ENCODE measurements at places on chromosomes 13 and 19. TPM values are rescaled to one million over a fixed set of nuclear protein-coding genes. Genes with fewer than 3 reads are reported as not detected.
A peak's percentile ranks its signal among the peaks of the same experiment; 100 is the strongest.

ATG4D gene
- total RNA-seq = 65.8 TPM

DHRS12 gene
- total RNA-seq = 7.4 TPM

DNA sequence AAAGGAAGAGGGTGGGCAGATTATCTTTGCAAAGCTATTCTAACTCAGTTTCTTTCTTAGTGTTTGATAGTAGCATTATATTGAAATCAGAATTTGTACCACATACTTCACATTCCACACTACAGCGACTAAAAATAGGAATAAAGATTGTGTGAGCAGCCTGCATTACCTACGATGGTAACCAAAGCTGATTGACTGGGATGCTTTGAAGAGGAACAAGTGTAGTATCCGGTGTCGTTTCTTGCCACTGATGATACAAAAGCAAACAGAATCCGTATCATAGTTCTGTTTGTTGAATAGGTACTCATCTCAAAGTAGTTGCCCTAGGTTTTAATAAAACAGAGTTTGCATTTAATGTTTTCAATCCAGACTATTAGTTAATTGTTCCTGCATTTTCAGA is 51.2 kb downstream of the FLT3 start:
- H3K27ac ChIP-seq = no peak overlapping the region
- peaks cover 4% of the 10 kb centered on the region for H3K27me3 ChIP-seq
- no peak for DNase-seq
- no peaks in the 10 kb centered on the region for H3K36me3 ChIP-seq
- H3K4me1 ChIP-seq = no peaks in the 10 kb centered on the region

WDR88 gene
- not detected for total RNA-seq

PRR22 gene
- 2.3 TPM for total RNA-seq

DNA sequence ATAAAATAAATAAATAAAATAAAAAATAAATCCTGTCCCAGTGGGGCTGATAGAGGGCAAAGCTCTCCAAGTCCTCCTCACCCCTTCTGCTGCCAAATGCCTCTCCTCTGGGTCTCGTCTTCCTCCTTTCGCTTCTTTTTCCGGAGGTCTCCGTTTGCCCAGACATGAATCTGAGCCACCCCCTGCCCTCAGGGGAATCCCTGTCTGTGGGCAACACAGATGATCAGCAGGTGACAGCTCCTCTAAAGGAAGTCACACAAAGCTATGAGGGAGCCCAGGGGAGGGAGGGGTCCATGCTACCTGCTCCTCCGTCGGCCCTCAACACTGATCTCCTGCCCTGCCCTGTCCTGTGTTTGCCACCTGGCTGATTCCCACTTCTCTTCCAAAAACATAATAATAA is 479 bp downstream of the TMEM150B start:
- peaks cover 10% of the 10 kb centered on the region for H3K27me3 ChIP-seq
- no peak for DNase-seq
- no peaks in the 10 kb centered on the region for H3K36me3 ChIP-seq
- H3K27ac ChIP-seq = no peak overlapping the region
- no peaks in the 10 kb centered on the region for H3K4me1 ChIP-seq

REXO1 gene
- total RNA-seq = 20.0 TPM

DNA sequence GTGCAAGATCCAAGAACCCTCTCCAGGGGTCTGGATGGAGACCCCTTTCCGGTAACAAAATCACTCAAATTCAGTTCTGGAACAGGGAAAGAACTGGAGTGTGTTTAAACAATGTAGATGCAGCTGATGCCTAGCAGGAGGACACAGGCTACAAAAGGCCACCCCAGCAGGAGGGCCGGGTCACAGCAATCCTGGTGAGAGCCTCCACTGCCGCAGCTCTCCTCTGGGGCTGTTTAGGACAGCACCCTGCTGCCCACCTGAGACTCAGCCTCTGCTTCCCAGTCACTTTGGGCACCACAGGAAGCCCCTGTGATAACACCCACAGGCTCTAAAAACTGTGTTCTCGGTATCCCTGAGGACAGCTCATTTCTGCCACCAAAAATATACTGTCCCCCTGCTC is 318.7 kb upstream of the NBEA start:
- no peak overlapping the region for H3K27ac ChIP-seq
- H3K27me3 ChIP-seq = no peaks in the 10 kb centered on the region
- no peak for DNase-seq
- no peaks in the 10 kb centered on the region for H3K36me3 ChIP-seq
- no peaks in the 10 kb centered on the region for H3K4me1 ChIP-seq

DNA sequence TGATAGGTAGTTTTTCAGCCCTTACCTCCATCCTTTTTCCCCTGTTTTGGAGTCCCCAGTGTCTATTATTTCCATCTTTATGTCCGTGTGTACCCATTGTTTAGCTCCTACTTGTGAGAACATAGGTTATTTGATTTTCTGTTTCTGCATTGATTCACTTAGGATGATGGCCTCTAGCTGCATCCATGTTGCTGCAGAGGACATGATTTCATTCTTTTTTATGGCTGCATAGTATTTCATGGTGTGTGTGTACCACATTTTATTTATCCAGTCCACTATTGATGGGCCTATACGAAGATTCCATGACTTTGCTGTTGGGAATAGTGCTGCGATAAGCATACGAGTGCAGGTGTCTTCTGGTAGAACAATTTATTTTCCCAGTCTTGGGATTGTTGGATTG is 15.0 kb upstream of the ZNF527 start:
- no peak overlapping the region for H3K4me3 ChIP-seq
- H3K27me3 ChIP-seq = no peaks in the 10 kb centered on the region
- H3K36me3 ChIP-seq = peaks cover 78% of the 10 kb centered on the region
- no peaks in the 10 kb centered on the region for H3K4me1 ChIP-seq
- no peak overlapping the region for H3K27ac ChIP-seq
- no peak for DNase-seq

- H3K4me3 ChIP-seq = no peak overlapping the region
- no peaks in the 10 kb centered on the region for H3K36me3 ChIP-seq
- no peak overlapping the region for H3K27ac ChIP-seq
- DNase-seq = no peak
Observed at GRCh38 chr13:30744056-30744680, 8.8 kb downstream of the ALOX5AP start.

- H3K27me3 ChIP-seq = no peaks in the 10 kb centered on the region
- DNase-seq = no peak
- H3K36me3 ChIP-seq = no peaks in the 10 kb centered on the region
- peak overlapping the region; percentile 31 for H3K27ac ChIP-seq
- H3K4me3 ChIP-seq = no peak overlapping the region
Observed at GRCh38 chr13:109241160-109241559, 545.2 kb downstream of the IRS2 start.

DNA sequence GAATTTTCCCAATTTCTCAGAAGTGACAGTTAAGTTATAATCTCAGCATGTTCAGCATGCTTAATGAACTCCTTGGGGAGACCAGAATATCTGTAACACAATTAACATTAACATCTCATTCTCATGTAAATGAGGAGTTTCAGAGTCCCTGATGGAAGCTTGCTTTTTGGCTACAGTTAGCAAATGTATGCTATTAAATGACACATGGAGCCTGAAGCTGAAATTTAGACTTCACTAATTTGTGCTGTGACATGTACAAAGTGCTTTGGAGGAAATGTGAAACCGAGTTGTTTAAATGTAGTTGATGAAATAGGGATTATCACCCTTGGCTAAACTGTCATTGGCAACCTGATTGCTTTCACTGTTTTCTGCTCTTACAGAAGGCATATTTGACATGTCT is 2265.1 kb upstream of the PCDH20 start:
- no peak overlapping the region for H3K4me3 ChIP-seq
- DNase-seq = no peak
- H3K4me1 ChIP-seq = no peaks in the 10 kb centered on the region
- H3K27ac ChIP-seq = no peak overlapping the region
- H3K27me3 ChIP-seq = no peaks in the 10 kb centered on the region

- DNase-seq = no peak
- peaks cover 3% of the 10 kb centered on the region for H3K4me1 ChIP-seq
- peaks cover 91% of the 10 kb centered on the region for H3K36me3 ChIP-seq
- H3K4me3 ChIP-seq = no peak overlapping the region
- no peak overlapping the region for H3K27ac ChIP-seq
Observed at GRCh38 chr19:14400951-14401431, 18.1 kb downstream of the DDX39A start.

DNA sequence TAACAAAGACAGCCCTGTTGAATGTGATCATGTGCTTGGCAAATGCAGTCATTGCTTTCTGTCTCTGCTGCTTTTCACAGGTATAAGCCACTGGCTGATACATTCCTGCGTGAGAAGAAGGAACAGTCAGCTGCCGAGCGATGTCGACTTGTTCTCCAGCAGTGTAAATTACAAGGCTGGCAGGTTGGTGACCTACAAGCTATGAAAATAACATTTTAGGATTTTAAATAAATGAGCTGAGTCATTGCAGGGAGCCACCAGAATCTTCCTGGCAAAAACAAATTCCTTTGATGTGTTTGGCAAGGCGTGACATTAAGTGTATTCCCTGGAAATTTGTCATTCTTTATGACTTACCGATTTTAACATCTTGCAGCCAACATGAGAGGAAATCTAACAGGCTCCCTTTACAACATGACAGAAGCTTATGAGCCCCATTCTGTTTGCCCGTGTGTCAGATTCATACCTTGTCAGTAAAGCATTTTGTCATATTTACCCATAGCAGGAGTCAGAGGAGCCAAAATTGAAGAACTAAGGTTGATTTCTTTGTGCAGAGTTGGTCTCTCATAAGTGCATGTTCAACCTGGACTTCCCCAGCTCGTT is 471.4 kb downstream of the MYO16 start:
- no peak for DNase-seq
- H3K4me1 ChIP-seq = no peaks in the 10 kb centered on the region
- H3K27me3 ChIP-seq = peaks cover 1% of the 10 kb centered on the region
- no peak overlapping the region for H3K4me3 ChIP-seq
- H3K27ac ChIP-seq = no peak overlapping the region

- no peak overlapping the region for H3K4me3 ChIP-seq
- H3K27me3 ChIP-seq = no peaks in the 10 kb centered on the region
- DNase-seq = peak; percentile 76
Observed at GRCh38 chr19:18456974-18457373, 19.0 kb upstream of the ISYNA1 start.

ZNF132 gene
- total RNA-seq = 4.4 TPM

GRCh38 chr19:51140441-51140840 is 1.7 kb upstream of the SIGLEC7 start:
- H3K27me3 ChIP-seq = no peaks in the 10 kb centered on the region
- H3K36me3 ChIP-seq = no peaks in the 10 kb centered on the region
- no peak overlapping the region for H3K27ac ChIP-seq
- H3K4me1 ChIP-seq = no peaks in the 10 kb centered on the region

Data from psoas muscle (tissue), 8 donors.